ENCODE measurements at places on chromosomes 1 and 21.

GRCh38 chr1:111911061-111911460 lies 78.4 kb downstream of the KCND3 start:
- no peak for DNase-seq

DNA sequence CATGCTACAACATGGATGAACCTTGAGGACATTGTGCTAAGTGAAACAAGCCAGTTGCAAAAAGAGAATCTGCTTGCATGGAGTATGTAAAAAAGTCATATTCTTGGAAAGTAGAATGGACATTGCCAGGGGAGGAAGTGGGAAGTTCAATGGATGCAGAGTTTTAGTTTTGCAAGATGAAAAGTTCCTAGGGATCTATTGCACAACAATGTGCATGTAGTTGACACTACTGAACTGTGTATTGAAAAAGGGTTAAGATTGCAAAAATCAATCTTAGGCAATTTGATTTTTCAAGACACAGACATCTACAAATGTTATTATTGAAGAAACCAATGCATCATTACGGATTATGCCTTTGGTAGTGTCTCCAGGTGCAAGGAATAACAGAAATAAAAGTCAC lies 50.3 kb upstream of the MAGI3 start:
- DNase-seq: no peak

DNA sequence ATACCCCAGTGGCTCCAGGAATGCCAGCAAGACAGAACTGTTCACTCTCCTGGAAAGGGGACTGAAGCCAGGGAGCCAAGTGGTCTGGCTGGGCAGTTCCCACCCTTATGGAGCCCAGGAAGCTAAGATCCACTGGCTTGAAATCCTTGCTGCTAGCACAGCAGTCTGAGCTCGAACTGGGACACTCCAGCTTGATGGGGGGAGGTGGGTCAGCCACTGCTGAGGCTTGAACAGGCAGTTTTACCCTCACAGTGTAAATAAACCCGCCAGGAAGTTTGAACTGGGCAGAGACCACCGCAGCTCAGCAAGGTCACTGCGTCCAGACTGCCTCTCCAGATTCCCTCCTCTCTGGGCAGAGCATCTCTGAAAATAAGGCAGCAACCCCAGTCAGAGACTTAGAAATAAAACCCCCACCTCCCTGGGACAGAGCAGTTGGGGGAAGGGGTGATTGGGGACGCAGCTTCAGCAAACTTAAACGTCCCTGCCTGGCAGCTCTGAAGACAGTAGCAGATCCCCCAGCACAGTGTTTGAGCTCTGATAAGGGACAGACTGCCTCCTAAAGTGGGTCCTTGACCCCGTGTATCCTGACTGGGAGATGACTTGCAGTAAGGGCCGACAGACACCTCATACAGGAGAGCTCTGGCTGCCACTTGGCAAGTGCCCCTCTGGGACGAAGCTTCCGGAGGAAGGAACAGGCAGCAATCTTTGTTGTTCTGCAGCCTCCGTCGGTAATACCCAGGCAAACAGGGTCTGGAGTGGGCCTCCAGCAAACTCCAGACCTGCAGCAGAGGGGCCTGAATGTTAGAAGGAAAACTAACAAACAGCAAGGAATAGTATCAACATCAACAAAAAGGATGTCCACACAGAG lies 568.4 kb downstream of the PLA2G4A start:
- DNase-seq: no peak

GRCh38 chr1:94026619-94027380 lies 94.1 kb downstream of the ABCA4 start:
- DNase-seq: no peak

GRCh38 chr1:118786454-118787155 lies 201.5 kb downstream of the TBX15 start:
- no peak for DNase-seq

DNA sequence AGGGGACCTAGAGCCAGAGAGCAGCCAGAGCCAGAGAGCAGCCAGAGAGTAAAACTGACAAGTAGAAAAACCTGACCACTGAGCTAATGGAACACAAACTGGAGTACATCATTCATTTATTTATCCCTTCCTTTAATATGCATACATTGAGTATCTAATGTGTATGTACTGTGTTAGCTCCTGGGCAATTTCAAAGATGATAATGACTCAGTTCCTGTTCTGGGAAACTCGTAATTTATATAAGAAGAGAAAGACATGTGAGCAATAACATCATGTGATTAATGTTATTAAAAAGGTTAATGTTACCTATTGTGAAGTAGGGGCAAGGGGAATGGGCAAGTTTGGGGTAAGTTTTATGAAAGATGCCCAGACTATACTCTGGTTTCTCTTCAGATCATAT lies 199.9 kb downstream of the TNR start:
- DNase-seq: no peak

- DNase-seq: peak; percentile 6
Observed at GRCh38 chr1:12654004-12654567, 10.2 kb downstream of the AADACL4 start.

DNA sequence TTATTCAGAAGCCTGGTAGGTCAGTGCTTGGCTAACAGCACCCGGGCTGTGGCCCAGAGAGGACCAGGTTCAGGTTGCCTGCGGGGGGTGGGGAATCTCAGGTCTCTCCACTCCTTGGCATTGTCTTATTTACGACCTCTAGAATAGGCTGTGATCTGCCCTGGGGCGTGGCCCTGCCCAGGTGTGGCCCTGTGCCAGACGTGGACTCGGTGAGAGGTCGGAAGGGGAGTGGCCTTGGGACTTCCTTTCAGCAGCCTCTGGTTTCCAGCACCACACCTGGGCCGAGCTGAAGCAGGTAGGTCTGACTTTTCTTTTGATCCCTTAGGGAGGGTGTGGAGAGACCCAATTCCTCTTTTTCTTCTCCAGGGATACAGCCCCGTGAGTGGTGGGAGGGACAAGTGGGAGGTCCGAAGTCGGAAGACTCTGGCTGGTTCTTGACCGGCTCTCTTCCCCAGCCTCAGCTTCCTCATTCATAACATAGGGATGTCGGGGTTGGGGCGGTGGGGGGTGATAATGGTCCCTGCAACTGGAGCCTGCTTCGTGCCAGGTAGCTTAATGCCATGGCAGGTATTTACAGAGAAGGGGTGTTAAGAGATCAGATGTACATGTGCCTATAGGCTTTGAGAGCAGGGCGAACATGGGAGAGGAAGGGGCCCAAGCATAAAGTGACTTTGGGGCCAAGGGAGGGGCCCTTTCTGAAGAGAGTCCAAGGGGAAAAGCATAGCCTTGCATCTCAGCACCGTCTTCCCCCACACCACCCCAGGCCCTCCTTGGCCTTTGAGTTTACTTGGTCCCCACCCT lies 16.5 kb downstream of the ACOT11 start:
- no peak for DNase-seq

DNA sequence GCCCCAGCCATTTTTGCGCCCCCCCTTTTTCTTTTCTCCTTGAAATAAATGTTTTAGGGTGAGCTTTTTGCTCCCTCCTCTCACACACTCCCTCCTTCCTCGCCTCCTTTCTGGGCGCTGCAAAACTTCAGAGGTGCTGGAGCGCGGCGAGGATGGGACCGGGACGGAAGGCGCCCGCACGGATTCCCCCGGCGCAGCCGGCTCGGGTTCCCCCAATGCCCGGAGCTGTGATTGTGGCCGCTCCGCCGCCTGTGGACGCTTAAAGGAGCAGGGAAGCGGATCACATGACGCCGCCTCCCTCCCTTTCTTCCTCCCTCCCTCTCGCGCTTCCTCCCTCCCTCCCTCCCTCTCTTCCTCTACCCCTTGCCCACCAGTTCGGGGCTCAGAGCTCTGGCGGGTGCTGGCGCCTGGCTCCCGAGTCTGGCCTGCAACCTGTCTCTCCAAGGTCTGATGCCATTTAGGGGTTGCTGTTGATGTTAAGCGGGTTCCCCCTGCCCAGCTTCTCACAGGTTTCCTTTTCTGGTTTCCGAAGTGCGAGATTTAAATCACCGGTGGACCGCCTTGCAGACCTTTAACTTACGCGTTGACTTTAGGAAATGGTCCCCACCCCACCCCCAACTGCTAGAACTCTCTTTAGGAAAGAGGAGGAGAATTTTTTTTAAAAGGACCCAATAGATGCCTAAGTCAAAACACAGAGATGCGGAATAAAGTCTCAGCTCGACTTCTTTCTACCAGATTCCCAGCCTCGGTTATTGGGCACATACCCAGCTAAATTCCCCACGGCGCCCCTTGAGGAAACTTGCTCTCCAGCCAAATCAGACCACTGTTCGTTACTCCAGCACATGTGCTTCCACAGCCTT lies at the start of gene WLS:
Gene WLS (minus strand): TSS at position 235 of the 860 bp plus-strand sequence. CDS start 224 bp downstream, at position 11.
- no peak for DNase-seq

- DNase-seq: no peak
Observed at GRCh38 chr21:32567626-32568025, 17.7 kb downstream of the TCP10L start.

All from fibroblast of skin of left quadriceps (primary cell).